ENCODE measurements at places on chromosomes 3 and 15.

GRCh38 chr3:127264292-127264691 lies 23.6 kb downstream of the PRR20G start:
- DNase-seq, result no peak

DNA sequence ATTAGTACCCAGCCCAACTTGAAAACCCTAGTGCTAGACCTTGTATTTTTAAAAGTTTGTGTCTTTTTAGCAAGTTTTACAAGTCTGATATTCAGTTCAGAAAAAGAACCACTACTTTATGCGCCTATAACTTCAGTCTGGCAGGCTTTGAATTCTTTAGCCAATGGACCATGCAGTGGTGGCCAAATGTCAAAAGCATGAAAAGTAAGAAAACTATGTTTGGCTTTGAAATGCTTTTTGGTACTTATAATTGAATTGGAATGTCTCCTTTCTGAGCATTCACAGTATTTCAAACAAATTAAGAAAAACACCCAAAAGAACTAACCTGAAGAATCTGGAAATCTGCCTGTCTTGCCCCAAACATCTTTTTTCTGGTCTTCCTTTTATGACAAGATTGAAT lies 12.8 kb downstream of the WDR48 start:
- DNase-seq, result no peak

DNA sequence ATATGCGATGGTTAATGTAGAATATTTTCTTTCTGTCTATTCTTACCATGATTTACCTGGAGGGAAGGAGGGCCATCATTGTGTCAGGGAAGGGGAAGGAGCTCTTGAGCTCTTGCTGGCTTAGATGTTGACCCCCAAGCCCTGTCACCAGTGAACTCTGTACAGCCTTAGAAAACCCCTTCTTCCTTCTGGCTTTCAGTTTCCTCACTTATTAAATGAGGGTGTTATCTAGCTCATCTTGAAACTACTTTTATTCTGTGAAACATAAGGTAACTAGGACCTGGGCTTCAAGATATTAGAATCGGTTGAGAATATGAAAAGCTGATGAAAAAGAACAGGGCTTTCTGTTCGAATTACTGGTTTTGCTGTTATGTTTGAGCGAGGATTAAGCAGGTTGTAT lies 25.1 kb upstream of the UTS2B start:
- no peak for DNase-seq

DNA sequence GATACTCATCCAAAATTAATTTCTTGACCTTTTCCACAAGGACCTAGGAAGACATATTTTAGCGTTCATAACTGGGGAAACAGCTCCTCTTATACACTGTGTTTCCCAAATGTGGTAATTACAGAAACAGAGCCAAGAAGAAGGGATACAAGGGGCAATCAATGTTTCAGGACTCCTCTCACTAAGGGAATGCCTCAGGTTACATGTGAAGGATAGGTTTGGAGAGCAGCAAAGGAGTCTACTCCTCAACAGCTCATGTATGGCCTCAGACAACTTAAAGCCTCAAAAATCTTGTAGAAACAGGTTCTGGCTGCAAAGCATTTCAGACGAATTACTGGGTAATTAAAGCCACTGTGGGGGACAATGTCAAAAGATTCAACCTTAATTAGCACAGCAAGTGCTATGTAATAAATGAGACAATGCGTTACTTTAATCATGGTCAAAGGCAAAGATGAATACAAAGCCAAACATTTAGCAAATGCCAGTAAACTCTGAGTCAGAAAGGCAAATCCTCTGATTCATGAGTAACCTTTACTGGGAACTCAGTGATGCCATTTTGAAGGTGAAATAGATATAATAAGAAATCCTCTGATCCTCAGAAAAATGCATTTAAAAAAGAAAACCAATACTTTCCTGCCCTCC lies 1111.2 kb downstream of the TUSC7 start:
- DNase-seq, result no peak

DNA sequence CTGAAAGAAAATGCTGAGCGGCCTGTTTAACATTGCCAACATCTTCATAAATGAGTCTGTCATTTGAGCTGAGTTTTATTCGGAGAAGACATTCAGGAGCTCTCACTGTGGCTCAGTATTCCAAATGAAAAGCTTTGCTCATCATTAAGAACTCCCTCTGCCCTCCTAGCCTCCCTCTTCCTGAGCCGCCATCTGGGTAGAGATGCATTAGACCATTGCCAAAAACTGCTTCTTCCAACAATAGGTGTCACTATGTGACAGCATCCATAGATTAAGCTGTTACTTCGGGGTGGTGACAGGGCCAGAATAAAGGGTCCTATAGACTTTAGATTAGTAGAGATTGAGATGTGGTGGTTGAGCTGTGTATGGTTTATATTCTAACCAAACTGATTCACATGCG lies 501.4 kb upstream of the NR2F2 start:
- DNase-seq, result no peak

GRCh38 chr3:197513953-197514785 lies 41.6 kb downstream of the BDH1 start:
- no peak for DNase-seq

Measured in activated T-cell treated with anti-CD3 and anti-CD28 coated beads for 1 hour (primary cell).